ENCODE measurements at places on chromosomes 2 and 18. TPM values are rescaled to one million over a fixed set of nuclear protein-coding genes. Genes with fewer than 3 reads are reported as not detected.
A peak's percentile ranks its signal among the peaks of the same experiment; 100 is the strongest.

EFEMP1 gene
- 37.0 TPM for total RNA-seq

CD8B2 gene
- 0.96 TPM for total RNA-seq

SGO2 gene
- 2.1 TPM for total RNA-seq

FAM110C gene
- total RNA-seq, result 5.1 TPM

GPR75 gene
- 37.7 TPM for total RNA-seq

TMEM127 gene
- 70.2 TPM for total RNA-seq

HOXD8 gene
- total RNA-seq, result not detected

RAX gene
- total RNA-seq, result not detected

FSHR gene
- total RNA-seq, result 0.68 TPM

SEMA4F gene
- total RNA-seq, result 28.7 TPM

ANKRD12 gene
- 165 TPM for total RNA-seq

PASK gene
- total RNA-seq, result 22.4 TPM

ABCG8 gene
- 4.4 TPM for total RNA-seq

MTCL1 gene
- total RNA-seq, result 68.3 TPM

RFTN2 gene
- total RNA-seq, result 48.8 TPM

ASPRV1 gene
- 8.8 TPM for total RNA-seq

DNA sequence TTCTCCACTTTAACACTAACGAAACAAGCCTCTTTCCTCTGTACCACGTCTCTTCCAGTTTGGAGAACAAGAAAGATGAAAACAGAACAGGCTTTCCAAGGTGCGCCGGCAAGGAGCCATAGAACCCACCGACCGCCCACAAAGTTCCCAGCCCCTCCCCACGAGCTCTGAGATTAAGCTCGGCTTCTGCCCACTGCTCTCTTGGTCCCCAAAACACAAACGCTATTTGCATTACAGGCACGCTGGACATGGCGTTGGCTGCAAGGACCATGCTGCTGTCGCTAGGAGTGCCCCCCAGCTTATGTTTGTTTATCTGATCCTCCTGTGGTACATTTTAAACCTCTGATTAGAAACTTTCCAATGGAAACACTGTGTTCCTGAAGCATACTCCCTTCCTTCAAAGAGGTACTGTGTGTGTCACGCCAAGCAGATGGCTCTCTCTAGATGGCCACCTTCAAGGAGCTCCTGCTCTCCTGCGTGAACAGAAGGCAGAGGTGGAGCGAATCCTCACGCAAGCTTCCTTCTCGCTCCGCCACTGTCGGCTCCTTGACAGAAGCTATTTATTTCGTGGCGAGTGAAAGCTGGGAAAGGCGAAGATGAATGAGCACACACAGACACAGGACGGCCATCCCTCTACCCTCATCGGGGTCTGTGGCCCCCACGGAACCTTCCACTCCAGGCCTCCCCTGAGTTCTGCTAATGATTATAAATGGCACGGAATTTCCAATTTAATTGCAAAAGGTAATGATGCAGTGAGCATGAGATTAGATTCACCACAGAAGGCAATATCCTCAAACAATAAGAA, 166.2 kb downstream of the EIPR1 start:
- DNase-seq, result no peak

DNA sequence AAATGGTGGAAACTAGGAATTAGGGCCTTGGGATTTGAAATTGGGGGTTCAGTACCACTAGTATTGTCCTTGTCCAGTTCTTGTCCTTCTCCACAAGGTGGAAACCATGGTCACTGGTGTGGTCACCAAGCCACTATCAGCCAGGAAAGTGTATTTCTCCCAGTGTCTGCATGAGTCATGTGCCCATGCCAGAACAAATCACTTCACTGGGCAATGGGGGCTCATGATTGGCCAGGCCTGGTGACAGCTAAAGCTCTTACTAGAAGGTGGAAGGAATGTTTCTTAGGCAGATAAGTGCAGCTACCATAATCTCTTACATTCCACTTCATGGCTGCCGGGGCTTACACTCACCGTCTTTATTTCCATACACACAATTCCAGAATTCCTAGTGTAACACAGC, 124.8 kb upstream of the TACR1 start:
- DNase-seq, result no peak

DNA sequence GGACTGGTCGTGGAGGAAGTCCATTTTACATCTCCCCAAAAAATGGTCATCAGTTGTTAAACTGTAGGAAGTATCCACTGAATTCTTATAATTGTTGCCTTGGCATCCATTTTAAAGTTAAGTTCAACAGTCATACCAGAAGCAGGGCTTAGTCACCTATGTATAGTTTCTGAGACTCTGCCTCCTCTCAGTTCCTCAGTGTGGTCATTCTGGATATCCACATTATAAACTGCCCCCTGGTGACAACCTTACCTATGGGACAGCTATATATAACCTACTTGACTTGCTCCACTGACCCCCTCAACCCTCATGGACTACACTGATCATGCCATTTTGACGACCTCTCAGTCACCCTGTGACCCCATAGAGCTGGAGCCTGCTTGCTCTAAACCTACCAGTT, 617.0 kb downstream of the LRP1B start:
- no peak for DNase-seq

DNA sequence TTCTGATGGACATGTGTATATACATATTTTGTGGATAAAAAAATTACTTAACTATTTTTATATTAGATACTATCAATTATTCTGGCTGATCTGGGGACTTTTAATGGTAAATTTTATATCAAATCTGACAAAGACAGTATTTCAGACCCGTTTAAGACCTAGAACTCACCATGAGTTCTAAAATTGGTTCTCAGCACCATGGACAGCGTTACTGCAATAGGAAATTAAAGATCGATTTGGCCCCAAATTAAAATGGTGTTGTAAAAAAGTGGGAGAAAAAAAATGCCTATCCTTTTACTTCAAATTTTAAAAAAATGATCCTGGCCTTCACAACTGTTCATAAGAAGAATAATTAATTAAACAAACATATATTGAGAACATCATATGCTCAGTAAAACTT, 919 bp upstream of the SCN2A start:
- no peak for DNase-seq

DNA sequence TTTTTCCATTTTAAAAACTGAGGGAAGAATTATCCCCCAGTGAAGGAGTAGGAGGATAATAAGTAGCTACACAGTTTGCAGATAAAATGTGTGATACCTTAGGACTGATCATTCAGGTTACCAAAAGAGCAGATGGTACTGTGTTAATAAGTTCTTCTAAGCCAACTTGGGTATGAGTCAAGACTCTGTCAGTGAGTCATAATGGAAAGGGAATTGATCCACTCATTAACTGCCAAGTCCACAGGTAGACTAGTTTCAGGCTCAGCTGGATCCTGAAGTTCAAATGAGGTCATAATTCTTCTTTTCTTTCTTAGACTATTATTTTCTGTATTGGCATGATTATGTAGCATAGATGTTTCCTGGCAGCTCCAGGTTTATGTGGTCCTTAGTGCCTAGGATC, 142.4 kb upstream of the ALPP start:
- DNase-seq, result no peak

- no peak for DNase-seq
These were observed 139.7 kb downstream of the INO80D start for GRCh38 chr2:205946226-205946625.

DNA sequence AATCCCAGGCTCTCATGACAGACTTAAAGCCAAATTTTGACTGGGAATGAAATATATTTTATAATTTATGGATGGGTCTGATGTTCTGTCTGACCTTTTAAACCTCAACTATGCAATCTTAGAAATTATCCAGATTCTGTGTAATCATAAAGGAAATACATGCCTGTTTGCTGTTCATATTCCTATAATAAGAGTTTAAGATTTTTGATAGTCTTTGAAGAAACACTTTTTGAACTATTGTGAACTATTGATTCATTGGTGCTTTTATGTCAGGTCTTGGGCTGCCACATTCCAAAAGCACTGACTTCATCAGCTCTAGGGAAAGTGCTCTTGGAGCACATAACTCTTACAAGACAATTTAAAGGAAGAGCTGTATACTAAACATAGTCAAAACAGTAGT, 64.2 kb downstream of the CCDC150 start:
- no peak for DNase-seq

DNA sequence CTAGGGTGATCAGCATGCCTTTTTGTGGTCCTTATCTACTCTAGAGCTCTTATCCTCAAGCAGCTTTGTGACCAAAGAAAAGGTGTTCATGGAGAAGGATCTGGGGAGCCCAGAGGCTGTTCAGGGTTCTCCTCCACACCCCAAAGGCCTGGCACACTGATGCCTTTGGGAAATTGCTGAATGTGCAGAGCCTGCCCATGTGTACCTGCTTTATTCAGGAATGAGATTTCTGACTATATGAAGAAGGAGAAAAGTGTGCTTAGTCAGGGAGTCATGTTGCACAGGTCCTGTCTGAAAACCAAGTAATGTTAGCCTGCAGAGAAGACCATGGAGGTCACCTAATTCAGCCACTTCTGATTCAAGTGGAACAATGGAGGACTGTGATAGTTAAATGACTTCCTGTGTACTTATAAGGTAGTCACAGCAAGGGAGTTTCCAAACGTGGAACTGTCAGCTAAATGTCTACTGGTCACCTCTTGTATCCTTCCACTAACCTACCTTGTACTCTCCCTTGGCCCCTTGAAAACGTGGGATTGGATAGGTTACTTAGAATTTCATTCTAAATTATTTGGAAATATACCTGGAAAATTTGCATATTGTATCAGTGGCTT, 81.3 kb downstream of the LIMS1 start:
- DNase-seq, result no peak

DNA sequence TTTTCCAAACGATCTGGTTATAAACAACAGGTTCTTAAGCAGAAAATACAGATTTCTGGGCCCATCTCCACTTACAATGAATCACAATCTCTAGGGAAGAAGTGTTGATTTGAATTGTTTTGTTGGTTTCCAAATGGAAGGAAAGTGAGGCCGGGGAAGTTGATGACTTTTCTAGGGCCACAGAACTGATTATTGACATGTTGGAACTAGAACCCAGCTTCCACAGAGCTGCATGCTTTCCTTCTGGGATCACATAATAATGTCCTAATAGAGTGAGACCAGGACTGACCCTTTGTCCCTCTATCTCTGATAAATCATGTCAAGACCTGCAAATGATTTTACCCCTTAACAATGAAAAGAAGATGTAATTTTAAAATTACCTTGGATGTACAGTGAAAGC, 332.2 kb downstream of the OSR1 start:
- no peak for DNase-seq

DNA sequence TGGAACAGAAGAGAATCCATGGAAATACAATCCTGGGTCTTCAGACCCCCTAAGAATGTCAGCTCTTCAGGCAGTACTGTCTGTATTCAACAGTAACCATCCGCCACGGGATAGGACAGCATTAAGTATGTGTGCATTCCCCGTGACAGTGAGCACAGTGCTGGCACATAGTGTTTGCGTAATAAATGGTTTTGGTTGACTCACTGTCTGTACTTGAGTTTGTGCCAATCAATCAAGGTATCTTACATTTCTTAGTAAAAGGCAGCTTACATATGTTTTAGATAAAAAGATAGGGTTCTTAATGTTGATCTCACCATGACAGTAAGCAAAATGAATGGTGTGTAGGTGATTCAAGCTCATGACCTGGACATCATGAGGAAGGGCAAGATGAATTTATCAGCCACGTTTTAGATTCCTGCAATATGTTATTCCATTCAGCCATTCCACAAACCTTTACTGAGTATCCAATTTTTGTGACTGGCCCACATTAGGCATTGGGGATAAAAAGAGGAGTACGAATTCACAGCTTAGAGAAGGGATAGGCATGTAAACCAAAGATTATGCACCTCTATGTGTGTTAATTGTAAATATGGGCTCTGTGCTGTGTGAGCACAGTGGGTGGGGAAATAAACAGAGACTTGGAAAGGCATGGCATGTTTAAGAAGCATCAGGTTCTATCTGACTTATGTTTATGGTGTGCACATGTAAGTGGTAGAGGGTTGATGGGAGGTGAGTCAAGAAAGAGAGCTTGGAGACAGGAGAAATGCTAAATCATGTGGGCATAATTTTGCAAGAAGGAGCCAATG, 258.8 kb downstream of the SLC8A1 start:
- DNase-seq, result no peak

- peak; percentile 17 for DNase-seq
These were observed 6.6 kb downstream of the PROC start for GRCh38 chr2:127424598-127425520.

GRCh38 chr18:68995675-68996074, 197.8 kb downstream of the CCDC102B start:
- no peak for DNase-seq

GRCh38 chr2:138564586-138565229, 63.1 kb downstream of the SPOPL start:
- no peak for DNase-seq

DNA sequence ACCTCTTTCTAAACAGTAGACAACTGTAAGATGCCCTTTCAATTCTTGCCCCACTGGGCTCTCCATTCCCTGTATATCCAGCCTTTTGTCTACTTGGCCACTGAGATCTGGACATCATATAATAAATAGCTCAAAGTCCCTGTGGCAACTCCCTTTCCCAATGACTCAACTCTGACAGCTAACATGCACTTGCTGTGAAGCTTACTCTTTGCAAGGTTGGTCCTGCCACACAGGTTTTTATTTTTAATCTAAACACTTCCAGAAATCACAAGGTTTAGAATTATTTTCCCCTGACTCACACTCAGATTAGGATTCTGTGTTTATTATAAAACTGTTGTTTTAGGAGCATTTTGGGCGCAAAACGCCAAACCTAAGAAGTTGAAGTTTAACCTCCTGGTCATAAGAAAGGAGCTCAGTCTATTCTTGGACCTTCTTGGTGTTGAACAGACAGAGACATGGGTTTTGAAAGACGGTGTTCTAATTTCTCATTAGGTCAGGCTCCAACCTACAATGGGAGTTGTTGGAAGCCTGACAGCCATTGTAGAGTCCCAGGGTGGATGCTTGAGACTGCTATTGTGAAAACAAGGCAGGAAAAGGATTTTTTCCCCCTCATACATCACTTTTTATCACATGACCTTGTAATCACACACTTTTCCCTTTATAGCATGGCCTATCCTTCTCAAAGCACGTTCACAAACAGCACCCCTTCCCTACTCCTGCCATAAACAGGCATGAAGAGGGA, 124.7 kb upstream of the SERPINE2 start:
- DNase-seq, result no peak

GRCh38 chr2:203730883-203731282, 24.4 kb downstream of the CD28 start:
- no peak for DNase-seq

DNA sequence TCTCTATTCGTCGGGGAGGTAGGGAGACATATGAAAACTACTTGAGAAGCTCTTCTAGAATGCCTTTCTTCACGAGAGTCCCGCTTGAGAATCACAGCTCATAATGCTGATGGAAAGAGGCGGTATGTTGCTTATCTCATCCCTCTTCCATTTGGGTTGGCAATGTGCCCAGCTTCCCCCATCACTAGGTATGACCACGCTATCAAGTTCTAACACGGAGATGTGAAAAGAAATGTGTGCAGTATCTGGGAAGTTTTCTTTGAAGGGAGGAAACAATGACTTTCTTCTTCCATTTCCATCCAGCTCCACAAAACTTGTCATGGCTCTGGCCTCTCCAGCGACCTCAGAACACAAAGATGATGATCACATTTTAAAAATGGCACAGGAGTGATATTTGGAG, 742.4 kb downstream of the DCDC2C start:
- no peak for DNase-seq

- DNase-seq, result no peak
These were observed 71.3 kb upstream of the SETBP1 start for GRCh38 chr18:44609181-44609941.

- DNase-seq, result no peak
These were observed 14.6 kb upstream of the NAPG start for GRCh38 chr18:10511236-10511635.

Data from dorsolateral prefrontal cortex (tissue), 122 donors.